ENCODE measurements at places on chromosomes 6 and 20.

- DNase-seq: peak; percentile 82
Measured at GRCh38 chr6:83708970-83709747, at the start of gene SNAP91. Gene SNAP91 (minus strand): TSS chr6:83709101. CDS start chr6:83707927, 1,174 bp downstream.

- DNase-seq: no peak
Measured at GRCh38 chr6:76330031-76330430, 257.6 kb upstream of the IMPG1 start.

DNA sequence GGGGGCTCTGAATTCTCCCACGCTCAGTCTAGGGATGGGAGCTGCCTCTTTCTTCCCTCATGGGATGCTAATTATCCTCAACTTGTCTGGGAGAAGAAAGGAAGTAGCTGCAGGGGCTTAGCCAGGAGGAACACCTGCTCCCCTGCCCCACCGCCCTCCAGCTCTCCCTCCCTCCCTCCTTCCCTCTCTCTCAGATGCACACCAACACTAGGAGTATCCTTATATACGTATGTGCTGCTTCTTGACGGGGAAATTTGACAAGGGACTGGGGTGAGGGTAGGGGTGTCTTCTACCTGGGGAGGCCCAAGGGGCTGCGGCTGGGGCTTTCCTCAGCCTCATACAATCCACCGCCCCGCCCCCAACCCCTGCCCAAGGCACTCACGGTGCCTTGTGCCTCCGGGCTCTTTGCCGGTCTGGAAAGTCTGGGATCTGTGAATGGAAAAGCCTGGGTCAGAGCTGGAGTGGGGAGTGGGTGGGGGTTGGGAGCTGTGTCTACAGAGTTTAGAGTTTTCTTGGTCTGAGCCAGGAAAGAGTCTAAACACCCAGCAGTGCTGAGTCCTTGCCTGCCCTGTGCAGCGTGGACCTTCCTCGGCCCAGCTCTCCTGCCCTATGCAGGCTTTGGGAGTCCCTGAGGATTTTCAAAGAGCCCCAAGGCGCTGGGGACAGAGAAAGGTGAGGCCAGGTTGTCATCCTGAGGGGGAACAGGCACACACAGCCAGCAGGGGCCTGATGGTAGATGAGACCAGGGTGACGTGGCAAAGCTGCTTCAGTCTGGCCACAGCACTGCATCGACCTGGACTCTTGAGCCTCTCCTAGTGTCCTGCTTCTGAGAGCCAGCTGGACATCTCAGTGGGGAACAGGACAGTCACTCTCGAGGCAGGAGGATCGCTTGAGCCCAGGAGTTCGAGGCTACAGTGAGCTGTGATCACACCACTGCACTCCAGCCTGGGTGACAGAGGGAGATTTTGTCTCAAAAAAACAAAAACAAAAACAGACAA, 29.3 kb upstream of the EMILIN3 start:
- DNase-seq: no peak

GRCh38 chr6:36793913-36794712, 45.1 kb downstream of the CPNE5 start:
- no peak for DNase-seq

DNA sequence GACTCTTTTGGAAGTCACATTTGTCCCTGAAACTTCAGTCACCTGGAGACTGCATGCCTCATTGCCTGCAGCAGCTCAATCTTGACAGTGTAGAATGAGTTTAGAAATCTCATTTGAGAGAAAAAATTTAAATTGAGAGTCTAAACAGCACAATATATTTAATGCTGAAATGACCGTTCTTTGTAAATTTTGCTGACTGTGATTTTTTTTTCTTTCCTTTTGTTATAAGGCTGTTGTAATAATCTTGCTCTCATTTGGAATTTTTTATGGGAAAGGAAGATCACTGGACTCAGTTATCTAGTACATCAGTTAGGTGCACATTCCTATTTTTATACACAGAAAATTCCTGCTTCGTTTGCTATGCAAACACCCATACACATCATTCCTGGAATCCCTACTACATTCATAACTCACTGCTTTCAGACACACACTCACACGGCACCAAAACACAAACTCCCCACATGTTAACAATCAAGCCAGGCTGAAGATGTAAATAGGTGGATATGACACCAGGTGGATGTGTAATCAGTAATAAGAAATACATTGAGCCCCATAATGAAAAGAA, 43.8 kb downstream of the PTCHD4 start:
- DNase-seq: no peak

DNA sequence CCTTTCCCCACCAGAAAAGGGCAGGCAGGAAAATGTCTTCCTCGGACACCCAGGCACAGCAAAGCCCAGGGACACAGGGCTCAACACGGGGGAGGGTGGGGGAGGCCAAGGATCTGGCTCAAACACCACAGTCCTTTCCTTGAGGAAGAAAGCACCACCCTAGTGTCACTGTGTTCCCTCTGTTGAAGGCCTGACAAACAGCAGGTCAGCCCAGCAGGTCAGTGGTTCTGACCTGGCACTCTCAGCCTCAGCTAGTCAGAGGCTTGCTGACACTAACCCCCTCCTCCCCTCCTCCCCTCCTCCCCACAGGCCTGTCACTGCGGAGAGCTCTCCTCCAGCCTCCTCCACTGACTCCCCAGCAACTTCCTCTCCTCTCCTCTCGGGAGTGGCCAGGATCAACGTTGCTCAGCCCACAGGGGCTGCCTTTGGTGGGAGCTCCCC, 239.6 kb downstream of the LRFN2 start:
- no peak for DNase-seq

DNA sequence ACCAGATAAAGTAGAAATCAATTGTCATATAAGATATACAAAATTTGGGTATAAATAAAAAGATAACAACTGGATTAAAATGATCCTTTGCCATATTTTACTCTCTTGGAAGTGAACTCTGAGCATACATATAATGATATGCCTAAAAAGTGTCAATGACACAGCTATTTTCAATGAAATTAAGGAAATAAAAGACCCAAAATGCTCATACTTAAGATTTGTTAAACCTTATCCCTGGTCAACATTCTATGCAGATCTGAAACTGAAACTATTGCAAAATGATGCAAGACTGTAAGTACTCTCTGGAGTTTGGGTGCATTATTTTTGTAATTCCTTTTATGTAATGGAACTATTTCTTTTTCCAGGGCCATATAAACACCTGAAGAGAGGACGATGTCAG, 119.0 kb upstream of the SGK1 start:
- no peak for DNase-seq

DNA sequence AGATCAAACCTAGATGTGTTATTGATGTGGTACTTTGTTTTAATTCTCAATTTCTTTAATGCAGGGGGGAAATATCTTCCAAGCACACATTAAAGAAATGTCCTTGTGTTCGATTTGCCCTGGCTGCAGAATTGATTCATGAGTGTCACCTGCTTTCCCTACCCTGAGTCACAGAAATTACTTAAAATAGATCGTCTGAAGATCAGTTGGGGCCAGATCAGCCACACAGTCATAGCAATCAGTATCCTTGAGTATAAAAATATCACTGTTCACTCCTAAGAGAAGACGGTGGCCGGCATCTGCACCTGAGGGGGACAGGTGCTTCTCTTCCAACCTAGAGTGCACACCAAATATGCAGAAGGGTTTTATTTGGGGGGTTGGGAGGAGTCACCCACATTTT, 115.2 kb upstream of the RIN2 start:
- no peak for DNase-seq

GRCh38 chr6:116326181-116326671, 44.5 kb upstream of the DSE start:
- DNase-seq: no peak

- no peak for DNase-seq
Measured at GRCh38 chr20:14288341-14289330, 48.8 kb downstream of the FLRT3 start.

DNA sequence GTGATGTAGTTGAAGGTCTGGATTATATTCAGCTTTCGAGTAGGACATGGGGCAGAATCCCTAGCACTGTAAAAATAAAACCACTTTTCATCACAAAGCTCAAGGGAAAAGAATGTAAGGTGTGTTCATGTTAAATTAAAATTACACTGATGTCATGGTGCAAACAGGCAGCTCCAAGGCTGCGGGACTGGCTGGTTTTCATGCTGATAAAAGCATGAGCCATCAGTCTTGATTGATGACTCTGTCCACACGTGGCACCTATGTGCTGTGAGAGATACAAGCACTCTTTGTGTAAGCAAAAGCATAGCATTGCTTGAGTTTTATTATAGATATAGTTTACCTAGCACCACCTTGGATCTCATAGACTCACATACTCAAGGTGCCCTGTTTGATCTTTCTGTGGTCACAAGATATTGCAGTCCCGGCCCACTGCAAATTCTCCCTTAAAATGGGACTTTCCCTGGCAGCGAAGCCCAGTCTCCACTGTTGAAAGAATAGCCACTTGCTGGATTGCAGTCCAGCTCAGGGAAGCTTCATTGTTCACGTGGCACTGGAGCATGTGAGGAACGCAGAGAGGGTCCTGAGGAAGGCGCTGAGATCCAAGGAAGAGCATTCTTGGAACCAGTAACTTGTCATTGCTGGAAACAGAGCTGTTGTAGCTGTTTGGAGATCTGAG, 90.6 kb downstream of the TIAM2 start:
- no peak for DNase-seq

GRCh38 chr6:47524136-47524845, 46.7 kb downstream of the CD2AP start:
- no peak for DNase-seq

- DNase-seq: no peak
Measured at GRCh38 chr6:70889270-70889669, 67.6 kb downstream of the B3GAT2 start.

GRCh38 chr6:149318581-149319286, 1.2 kb downstream of the TAB2 start:
- DNase-seq: no peak

- DNase-seq: no peak
Measured at GRCh38 chr6:162099685-162100084, 627.9 kb downstream of the PRKN start.

DNA sequence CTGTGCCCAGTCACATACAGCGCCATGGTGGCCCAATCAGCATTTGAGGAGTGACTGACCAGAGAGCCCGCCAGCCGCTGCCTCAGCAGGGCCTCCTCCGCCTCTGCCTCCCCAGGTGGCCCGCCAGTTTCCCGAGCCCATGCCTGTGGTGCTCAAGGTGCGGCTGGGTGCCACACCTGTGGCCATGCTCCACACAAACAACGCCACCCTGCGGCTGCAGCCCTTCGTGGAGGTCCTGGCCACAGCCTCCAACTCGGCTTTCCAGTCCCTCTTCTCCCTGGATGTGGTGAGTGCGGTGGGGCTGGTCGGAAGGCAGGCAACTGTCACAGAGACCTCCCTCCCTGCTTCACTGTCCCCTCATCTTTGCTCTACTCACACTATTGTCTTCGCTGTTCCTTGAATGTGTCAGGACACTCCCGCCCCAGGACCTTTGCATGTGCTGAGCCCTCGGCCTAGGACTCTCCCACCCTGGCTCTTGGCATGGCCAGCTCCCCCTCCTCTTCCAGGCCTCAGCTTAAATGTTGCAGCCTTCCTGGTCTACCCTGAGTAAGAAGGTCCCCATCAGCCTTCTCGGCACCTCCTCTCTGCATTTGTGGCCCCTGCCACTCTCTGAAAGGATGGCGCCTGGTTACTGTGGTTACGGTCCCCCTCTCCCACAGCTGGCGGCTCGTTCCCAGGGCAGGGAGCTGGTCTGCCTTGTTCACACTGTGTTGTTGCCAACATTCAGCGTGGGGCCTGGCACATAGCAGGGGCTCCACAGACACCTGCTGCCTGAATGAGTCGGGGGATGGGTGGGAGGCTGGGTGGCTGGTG, 11.8 kb upstream of the BPIFB6 start:
- DNase-seq: no peak

GRCh38 chr6:89580997-89581666, 57.4 kb downstream of the LYRM2 start:
- DNase-seq: no peak

- no peak for DNase-seq
Measured at GRCh38 chr6:52535711-52536423, 41.0 kb downstream of the TRAM2 start.

- DNase-seq: no peak
Measured at GRCh38 chr6:16418151-16418550, 179.8 kb downstream of the GMPR start.

GRCh38 chr6:109445382-109445781, 4.9 kb downstream of the SMPD2 start:
- DNase-seq: no peak

- no peak for DNase-seq
Measured at GRCh38 chr20:3925899-3926638, 36.9 kb downstream of the PANK2 start.

GRCh38 chr6:114816678-114817077, 473.9 kb upstream of the HS3ST5 start:
- DNase-seq: no peak

DNA sequence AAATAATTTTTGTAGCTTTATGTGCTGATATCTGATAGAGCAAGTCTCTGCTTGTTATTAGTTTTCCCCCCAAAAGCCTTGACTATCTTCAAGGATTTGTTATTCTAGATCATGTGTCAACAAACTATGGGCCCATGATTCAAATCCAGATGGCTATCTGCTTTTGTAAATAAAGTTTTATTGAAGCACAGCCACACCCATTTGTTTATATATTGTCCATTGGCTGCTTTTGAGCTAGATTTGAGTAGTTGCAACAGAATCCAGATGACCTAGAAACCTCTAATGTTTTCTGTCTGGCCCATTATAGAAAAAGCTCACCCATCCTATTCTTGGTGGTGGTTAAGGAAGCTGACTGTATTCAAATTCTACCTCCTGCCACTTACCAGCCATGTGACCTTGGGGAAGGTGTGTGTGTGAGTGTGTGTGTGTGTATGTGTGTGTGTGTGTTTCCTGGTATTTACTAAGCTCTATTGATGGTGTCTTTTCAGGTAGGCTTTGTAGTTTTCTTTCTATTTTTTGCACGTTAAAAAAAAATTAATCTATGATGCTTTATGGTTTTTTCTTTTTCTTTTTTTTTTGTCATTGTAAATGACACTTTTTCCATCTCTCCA, 1.3 kb upstream of the GTSF1L start:
- no peak for DNase-seq

DNA sequence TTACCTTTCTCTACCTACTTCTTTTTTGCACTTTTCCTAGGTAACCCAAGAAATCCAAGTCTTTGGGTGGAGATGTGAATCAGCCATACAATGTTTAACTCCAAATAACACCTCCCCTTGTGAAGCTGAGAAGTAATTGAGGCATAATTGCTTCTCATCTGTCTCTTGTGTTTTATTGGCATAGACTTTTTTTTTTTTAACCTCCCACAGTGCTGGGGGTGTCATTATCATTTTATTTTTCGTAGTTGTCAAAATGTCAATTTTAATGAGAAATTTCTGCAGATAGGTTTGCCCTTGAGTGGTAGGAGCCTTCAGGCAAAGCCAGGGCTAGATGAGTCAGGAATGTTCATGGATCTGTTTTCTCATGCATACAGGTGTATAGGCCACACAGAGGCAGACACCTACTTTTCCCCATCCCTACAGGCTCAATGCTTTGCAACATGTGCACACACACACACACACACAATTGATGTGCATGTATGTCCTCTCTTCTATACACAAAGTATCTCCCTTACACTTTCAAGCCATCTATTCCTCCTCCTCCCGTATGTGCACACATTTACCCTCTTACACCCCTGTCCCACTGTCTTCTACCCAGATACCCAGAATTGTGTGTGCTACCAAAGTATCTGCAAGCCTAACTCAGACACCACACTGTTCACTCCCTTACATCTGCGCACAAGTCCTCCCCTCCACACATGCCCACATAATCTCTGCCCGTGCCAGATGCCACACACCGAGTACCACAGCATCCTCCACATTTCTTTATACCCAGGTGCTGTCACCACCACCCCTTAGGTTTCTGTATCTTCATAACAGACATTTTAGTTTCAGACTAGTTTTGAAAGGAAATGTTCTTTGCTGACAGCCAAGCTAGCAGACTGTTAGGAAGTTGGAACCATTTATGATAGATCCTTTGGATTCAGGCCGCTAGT, 22.0 kb downstream of the RALY start:
- DNase-seq: no peak

Data from NCI-H1436 (cell line).